Ureter (tissue), 1 donor: ENCODE measurements at places on chromosomes 1 and 21. TPM values are rescaled to one million over a fixed set of nuclear protein-coding genes. Genes with fewer than 3 reads are reported as not detected.

Gene LCE1E
- total RNA-seq: not detected

Gene TMEM82
- not detected for total RNA-seq

Gene C1orf53
- total RNA-seq: 1.7 TPM

Gene TTF2
- 25.1 TPM for total RNA-seq

Gene CELA3A
- total RNA-seq: not detected

Gene FAM72C
- total RNA-seq: 0.42 TPM

Gene APOBEC4
- total RNA-seq: not detected

DNA sequence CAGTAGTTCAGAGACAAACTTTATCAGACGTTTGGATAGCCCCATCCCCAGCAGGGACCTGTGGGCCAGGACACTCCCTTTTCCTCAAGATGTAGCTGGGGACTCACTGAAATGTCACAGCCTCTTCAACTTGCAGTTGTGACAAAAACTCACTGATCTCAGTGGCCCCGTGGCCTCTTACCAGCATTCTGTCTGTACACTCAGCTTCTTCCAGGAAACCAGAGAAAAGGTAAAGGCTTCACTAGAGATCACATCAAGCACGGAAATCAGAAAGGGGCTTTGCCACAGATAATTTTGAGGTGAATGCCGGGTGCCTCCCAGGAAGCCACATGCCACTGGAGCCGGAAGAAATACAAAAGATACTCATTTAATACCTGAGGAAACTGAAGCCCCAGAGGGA is 122.2 kb downstream of the CCDC185 start:
- DNase-seq: no peak

DNA sequence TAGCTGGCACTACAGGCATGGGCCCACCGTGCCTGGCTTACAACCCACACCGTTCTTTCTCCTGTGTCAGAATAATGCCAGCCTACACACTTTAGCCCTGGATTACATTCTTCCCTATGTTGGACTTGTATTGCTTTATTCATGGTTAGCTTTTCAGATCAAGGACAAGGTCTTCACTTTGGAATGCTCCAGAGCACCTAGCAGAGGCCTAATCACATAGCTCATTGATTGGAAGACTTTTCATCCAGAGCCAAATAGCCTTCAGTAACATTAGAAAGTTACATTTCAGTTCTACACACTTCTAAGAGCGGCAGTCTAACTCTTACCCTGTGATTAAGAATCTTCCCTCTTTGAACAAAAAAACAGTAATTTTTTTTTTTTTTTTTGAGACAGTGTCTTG is 29.4 kb upstream of the ZFYVE9 start:
- no peak for DNase-seq

DNA sequence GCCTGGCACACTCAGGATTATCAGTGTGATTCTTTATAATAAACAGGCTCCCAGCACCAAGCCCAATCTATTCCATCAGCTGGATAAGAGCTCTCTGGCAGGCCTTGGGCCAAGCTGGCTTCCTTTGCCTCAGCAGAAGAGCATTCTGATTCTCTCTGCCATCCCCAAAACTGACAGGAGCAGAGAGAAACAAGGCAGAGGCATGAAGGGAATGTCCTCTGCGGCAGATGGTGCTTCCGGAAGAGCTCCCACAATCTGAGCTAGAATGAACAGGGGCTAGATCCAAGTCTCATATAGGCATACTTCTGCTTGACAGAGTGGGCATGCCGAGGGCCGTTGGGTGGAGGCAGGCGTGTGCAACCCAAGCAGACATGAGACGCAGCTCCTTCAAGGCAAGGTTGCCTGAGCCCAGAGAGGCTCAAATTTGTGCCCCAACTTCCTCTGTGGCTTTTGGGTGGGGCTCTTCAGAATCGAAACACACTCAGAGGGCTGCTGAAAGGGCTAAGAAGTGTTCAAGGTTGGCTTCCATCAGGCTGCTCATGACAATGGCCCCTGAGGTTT is 4.0 kb downstream of the CAPN2 start:
- DNase-seq: no peak

DNA sequence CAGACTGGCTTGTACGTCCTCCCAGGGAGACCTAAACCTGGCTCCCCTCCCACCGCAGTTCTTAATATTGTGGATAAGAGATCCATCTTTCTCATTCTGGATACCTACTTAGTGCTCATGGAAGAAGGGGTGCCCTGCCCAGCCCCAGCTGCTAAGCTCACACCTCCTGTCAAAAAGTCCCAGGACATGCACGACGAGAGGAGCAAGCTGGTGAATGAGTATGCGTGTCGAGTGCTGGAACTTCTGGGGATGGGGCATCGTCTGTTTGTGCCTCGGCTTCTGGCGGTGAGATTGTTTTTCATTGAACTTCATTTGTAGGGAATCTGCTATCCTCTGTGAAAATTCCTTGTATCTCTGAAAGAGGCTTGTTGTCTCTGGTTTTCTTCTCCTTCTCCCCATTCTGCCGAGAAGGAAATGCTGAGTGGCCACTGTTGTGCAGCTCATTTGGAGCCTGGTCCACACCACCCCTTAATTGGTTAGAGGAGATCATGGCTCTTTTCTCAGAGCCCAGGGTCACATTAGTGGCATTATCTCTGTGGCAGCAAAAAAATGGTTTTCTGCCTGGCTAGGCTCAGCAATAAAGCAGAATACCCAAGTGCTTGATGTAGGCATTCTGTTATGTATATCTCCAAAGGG is 199.4 kb upstream of the CACYBP start:
- no peak for DNase-seq

DNA sequence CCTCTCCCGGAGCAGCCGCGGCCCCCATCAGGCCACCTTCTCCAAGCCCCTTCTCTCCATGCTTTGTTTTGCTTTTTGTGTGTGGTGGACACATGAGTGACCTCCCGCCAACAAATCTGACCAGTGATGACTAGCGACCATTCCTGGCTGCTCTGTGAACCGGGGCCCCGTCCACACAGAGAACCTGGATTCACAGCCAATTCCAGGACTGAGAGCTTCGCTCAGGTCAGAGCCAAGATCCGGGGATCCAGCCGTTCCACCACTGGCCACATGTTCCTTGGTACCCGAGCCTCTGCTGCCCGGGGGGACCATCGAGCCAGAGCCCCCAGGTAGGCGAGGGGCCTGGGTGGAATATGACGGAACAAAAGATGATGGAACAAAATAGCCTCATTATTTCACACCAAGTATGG is 46.7 kb upstream of the COL18A1 start:
- DNase-seq: no peak

DNA sequence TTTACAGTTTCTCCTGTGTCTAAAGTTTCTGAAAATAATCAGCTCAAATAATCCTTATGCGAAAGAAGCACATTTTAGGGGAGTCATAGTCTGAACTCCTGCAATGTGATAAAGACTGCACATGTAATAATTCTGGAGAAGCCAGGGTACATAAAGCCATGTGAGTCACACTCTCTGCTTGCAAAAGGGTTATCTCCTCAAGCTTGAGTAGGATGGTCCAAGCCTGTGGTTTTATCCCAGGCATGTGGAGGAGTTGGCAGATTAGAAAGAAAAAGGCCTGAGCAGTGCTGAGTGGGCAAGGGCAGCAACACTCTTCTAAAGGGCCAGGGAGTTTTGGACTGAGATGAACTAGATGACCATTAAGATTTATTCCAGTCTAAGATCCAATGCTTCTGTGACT is 220.4 kb downstream of the RHOU start:
- DNase-seq: no peak

DNA sequence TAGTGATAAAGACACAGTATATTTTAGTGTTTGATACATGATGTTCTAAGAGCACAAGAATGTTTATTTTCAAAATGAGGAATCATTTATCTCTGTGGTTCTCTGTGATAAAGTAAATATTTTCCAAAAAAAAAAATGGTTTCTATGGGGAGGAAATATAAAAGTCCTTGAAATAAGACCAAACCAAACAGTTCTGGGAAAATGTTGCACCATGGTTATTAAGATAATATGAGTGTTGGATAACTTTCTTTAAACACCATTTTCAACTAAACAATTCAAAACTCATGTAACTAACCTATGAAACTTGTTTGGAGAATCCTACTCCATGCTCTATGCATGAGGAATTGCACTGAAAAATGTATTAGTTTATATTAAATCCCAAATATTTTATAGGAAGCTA is 184.6 kb downstream of the KCNT2 start:
- no peak for DNase-seq
